ENCODE measurements at places on chromosomes 2 and 18.

DNA sequence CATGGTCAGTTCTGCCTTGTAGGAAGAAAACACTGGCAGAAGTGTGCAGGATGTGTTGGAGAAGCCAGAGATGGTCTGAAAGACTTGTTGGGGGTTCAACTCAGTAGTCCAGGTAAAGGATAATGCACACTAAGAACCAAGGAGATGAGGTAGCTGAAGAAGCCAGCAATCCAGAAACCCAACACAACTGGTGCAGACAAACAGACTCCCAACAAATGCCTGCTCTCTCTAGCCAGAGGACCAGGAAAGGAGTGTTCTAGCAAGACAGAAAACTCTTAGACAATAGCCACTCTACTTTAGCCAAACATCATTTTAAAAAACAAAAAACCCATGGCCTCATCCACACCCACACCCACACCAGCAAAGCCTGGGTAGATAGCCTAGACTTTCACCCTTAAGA, 33.9 kb downstream of the EVA1A start:
- DNase-seq = no peak

DNA sequence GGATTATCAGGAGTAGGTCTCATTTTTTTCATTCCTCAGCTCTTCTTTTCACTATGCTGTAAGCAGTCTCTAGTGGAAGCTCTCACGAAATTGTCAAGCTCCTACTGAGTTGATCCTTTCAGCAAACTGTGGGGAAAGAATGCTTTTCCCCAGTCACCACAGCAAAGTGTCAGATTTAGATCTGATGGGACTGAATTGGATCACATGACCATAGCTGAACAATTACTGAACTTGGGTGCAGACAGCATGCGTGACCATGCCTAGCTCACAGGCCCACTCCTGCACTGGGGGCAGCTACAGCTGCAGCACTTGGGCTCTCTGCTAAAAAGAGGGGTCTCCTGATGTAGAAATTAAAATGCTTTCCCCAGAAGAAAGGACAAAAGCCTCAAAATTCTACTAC, 3.1 kb downstream of the ARHGAP15 start:
- no peak for DNase-seq

GRCh38 chr2:126890551-126891450, 7.9 kb upstream of the TEX51 start:
- no peak for DNase-seq

DNA sequence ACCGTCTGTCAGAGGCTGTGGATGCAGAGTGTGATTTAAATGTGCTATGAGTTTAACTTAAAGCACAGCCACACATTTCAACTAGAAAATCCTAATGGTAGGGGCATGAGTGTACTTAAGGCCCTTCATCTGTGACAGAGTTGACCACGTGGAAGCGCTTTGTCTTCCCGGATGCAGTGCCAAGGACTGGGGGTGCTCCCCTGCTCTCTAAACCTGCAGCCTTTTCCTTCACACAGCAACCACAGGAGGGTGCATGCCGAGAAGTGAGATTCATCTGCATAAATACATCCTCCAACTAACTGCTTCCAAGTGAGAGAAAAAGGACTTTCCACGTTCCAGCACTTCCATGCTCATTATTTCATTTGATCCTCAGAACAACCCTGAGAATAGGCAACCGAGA, 149.6 kb downstream of the MYT1L start:
- no peak for DNase-seq

DNA sequence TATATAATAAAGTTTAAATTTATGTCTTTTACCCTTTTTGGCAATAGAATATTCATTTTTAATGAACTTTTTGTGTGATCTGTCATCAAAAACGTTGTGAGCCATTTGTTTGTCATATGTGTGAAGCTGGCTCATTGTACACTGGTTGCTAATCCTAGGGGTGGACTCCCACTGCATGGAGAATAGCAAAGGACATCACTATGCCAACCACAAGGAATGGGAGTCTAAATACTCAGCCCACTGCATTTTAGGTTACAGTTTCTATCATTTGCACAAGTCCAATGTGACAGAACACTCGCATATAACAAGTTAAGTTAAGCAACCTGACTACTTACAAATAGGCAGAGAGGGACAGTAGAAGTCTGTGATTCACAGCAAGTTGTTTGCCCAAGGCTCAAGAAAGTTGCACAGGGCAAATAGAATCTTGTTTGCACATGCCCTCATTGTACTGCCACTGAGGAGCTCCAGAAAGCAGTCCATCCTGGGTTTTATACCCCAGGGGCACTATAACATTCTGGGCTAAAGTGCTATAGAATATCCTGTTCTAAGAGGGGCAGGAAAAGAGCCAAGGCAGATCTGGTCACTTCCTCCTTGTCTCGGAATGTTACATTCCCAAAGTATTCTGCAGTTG, 545.9 kb upstream of the GCFC2 start:
- no peak for DNase-seq

DNA sequence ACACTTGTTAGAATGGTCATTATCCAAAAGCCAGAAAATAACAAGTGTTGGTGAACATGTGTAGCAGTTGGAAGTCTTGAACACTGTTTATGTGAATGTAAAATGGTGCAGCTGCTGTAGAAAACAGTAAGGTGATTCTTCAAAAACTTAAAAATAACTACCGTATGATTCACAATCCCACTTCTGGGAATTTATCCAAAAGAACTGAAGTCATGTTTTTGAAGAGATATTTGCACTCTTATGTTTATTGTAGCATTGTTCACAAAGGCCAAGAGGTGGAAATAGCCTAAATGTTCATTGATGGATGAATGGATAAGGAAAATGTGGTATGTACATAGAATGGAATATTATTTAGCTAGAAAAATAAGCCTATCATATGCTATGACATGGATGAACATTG, 6.3 kb upstream of the SPP2 start:
- no peak for DNase-seq

- no peak for DNase-seq
These were observed 68.4 kb downstream of the MCFD2 start for GRCh38 chr2:46847185-46847710.

DNA sequence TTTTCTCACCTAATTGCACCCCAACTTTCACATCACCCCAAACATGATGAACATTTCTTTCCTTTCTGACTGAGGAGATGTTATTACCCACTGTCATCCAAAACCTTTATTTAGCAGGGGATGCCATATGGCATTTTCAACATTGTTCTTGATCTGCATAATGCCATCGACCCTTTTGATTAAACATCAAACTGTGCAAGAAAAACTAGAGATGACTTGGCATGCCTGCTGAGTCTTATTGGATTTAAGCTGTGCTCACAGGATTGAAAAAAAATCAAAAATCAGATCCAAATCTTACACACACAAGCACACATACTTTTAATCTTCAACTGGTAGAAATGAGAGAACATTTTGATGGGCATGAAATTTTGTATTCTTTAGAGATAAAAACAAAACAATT, 536.0 kb downstream of the TMX3 start:
- no peak for DNase-seq

GRCh38 chr2:209469481-209469880, 45.6 kb downstream of the MAP2 start:
- DNase-seq = no peak

GRCh38 chr18:11883153-11883552, 25.0 kb downstream of the MPPE1 start:
- DNase-seq = no peak

DNA sequence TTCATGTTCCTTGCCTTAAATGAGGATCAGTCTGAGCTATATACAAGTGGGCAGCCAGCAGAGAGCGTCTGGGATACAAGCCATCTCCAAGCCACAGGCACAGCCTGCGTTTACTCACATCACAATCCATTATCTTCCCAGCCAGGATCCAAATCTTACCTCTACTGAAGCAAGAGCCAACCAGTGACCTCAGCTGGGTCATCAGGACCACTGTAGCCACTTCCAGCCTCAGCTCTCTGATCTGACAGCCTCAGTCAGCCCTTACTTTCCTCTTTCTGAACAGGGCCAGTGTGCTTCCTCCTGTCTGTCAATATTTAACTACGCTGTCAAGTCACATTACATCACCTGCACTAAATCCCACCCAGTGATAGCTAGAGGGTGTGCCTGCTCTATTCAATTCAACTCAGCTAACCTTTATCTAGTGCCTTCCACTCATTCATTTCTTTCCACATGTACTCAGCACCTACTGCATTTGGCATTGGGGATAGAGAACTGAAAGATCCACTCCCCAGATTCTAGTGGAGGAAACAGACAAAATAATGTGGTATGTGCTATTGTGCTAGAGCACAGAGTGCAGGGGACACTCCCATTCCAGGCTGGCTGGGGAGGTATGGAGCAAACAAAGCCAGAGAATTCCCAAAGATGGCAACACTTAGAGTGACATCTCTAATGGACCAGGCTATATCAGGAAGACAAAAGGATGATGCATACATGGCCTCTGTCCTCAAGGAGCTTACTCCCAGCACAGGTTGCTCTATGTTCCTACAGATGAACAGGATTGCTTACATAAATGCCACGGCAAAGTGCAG, 146.5 kb downstream of the NCKAP5 start:
- DNase-seq = no peak

- DNase-seq = no peak
These were observed 266.5 kb downstream of the HRH4 start for GRCh38 chr18:24726727-24727492.

- no peak for DNase-seq
These were observed 205.5 kb upstream of the RAB12 start for GRCh38 chr18:8403713-8404112.

- no peak for DNase-seq
These were observed 18.0 kb upstream of the LBH start for GRCh38 chr2:30213326-30213725.

GRCh38 chr2:10289352-10289751, 13.4 kb upstream of the HPCAL1 start:
- DNase-seq = no peak

GRCh38 chr2:20532634-20533437, 86.0 kb downstream of the RHOB start:
- no peak for DNase-seq

- DNase-seq = no peak
These were observed 19.0 kb downstream of the DNPEP start for GRCh38 chr2:219368690-219369191.

GRCh38 chr2:45207101-45207500, 197.8 kb upstream of the SIX2 start:
- no peak for DNase-seq

DNA sequence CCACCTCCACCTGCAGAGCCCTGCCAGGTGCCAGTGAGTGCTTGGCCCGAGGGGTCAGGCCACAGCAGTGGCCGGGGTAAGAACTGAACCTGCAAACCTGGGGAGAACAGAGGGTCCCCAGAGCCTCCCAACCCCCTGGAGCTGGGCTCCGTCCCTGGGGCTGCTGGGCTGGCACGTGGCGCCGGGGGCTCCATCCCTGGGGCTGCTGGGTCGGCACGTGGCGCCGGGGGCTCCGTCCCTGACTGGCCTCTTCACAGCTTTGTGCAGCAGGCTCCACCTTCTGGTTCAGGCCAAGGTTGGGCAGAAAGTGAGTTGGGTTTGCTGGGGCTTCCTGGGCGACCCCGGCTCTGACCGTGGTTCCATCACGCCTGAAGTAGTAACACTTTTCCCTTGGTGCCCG, 12.2 kb downstream of the RBFA start:
- DNase-seq = no peak

- DNase-seq = no peak
These were observed 376.2 kb downstream of the SOX11 start for GRCh38 chr2:6068429-6068828.

DNA sequence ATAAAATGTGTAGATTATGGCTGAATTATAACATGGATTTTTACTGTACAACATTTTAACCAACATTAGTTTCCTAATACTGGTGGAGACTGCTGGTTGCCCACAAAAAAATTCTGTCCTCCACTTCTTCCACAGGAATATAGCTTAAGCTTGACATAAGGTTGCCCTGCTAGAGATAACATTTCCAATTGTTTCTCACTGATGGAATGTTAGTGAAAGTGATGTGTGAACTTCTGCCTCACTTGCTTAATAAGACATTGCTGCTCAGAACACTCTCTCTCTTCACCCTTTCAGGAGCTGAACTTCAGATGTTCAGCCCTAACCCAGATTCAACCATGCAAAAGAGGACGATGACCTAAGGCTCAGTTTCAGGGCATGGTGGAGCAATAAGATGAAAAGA, 2.7 kb upstream of the SGPP2 start:
- DNase-seq = no peak

- DNase-seq = no peak
These were observed 207.4 kb downstream of the HDAC4 start for GRCh38 chr2:239193401-239193811.

GRCh38 chr2:8418721-8419120, 263.1 kb upstream of the ID2 start:
- no peak for DNase-seq

- peak; percentile 26 for DNase-seq
These were observed 1.3 kb downstream of the PTMA start for GRCh38 chr2:231709636-231709980.

DNA sequence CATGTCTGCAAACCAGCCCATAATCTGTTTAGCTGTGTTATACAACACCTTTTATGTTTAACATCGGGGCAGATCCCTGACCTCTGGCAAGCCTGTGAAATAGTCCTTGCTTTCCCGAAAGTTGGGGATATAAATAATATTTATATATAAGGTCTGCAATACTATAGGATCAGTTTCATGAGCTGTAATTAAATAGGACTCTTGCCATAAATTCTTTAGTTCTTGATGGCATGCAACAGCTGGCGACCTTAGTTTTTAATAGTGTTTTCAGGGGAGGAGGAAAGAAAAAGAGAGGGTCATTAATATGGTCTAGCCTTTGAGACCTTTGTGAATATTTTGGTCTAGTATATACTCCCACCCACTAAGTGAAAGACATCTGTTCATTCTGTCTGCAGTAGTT, 166.5 kb downstream of the MTX2 start:
- DNase-seq = no peak

All from stimulated activated CD4-positive, alpha-beta T cell treated with anti-CD3 and anti-CD28 coated beads, Interleukin-15, amount 100 ng/mL, for 1 hour (primary cell).